ENCODE measurements at places on chromosomes 13 and 19.

GRCh38 chr13:19154843-19155242 is 26.8 kb downstream of the TUBA3C start:
- DNase-seq = no peak

- no peak for DNase-seq
These were observed 216.4 kb downstream of the KLF5 start for GRCh38 chr13:73275163-73275562.

DNA sequence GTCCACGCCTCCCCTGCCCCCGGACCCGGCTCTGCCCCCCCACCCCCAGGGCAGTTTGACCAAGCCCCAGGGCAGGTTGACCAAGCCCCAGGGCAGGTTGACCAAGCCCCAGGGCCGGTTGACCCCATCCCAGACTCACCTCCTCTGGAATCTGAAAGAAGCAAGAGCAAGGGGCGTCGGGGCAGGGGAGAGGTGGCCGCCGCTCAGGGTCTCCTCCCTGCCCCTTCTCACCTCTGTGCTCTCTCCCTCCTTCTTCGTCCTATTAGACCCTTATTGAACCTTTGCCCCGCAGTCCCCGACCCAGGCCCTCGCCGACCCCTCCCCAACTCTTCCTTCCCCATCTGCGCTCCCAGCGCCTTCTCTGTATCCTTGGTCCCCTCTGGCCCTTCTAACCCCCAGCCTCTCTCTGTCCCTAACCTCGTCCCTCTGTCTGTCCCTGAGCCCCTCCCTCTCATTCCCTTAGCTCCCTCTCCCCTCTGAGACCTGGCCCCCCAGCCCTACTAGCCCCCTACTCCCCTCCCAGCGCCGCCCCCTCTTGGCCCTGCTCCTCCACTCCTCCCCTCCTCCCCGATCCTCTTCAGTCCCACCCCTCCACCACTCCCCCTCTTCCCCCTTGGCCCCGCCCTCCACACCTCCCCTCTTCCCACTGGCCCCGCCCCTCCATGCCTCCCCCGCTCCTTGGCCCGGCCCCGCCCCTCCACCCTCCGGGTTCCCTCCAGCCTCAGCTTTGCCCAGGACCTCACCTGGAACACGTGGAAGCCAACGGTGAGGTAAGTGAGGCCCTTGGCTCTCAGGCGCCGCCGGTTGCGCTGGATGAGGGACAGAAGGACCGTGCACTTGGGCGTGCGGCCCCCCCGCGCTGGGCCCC is 7.6 kb downstream of the CAPN12 start:
- DNase-seq = no peak

DNA sequence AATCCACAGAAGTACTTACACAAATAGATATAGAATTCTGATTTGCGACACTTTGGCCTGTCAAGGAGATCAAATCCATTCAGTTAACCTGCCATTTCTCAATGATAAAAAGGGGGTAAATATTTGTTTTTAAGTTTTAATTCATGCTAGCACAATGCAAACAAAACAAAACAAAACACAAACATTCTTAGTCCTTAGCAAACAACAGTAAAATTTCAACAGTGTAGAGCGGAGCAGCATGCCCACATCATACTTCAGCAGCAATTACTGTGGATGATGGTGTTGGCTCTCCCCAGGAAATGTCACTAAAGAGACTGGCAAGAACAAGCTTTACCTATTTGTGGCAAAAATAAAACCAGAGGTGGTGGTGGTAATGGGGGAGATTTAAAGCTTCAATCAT is 625.2 kb upstream of the PCDH20 start:
- DNase-seq = no peak

DNA sequence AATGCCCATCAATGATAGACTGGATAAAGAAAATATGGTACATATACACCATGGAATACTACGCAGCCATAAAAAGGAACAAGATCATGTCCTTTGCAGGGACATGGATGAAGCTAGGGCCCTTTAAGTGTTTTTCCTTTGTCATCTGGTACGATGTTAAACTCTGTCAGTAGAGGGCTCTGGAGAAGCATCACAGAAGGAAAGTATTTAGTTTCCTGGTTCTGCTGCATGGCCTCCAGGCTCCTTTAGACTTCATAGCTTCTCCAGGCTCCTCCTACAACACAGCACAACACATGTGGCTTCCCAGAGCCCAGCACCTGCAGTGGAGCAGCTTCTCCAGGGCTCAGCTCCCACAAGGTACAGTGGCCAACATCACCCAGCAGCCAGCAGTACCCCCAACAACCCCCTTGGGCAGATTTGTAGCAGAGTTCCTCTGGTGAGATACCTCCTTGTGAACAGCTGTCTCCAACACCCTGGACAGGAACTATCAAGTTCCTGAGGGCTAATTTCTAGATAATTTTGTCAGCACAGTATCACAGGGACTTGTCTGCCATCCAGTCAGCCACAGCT is 63.4 kb downstream of the KCTD12 start:
- DNase-seq = peak; percentile 60

- no peak for DNase-seq
These were observed 661.3 kb upstream of the KLF12 start for GRCh38 chr13:74795526-74795925.

DNA sequence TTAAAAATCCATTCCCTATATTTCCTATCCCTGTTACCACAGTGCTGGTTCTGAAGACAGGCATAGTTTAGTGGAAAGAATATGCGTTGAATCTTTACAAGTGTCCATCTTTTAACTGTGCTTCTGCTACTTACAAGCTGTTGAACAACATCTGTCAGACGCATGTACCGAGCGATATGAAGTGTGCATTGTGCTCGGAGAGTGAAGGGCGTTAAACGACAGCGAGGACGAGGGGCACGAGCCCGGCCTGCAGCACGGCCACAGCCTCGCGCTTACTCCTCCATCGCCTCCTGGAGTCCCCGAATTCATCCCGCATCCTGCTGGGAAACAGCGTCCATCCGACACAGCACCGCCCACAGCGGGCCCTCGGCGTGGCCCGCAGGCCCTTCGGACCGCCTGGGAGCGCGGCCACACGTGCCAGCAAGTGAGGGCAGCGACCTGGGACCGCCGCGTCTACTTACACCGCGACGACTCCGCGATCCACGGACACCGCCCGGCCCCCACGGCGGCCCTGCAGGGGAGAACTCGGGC is 514 bp downstream of the PCID2 start:
- no peak for DNase-seq

- no peak for DNase-seq
These were observed 327.6 kb upstream of the PCDH9 start for GRCh38 chr13:67557642-67558241.

GRCh38 chr13:89113744-89114143 is 1442.6 kb downstream of the SLITRK5 start:
- no peak for DNase-seq
